ENCODE measurements at places on chromosomes 13 and 19.
A peak's percentile ranks its signal among the peaks of the same experiment; 100 is the strongest.

GRCh38 chr13:65724226-65724625 lies 1505.9 kb downstream of the PCDH9 start:
- DNase-seq, result no peak

DNA sequence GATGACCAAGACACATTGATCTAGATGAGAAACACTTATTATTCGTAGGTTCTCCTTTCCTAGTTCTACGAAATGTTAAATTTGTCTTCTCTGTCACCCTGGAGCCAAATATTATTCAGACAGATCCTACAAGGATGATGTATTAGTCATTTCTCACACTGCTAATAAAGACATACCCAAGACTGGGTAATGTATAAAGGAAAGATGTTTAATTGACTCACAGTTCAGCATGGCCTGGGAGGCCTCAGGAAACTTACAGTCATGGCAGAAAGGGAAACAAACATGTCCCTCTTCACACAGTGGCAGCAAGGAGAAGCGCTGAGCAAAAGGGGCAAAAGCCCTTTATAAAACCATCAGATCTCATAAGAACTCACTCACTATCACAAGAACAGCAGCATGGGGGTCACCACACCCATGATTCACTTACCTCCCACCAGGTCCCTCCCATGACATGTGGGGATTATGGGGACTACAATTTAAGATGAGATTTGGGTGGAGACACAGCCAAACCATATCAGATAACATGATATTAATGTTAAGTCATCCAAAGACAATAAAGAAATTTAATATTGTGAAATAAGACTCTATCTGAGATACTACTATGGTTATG lies 1248.8 kb upstream of the SLC10A2 start:
- DNase-seq, result no peak

DNA sequence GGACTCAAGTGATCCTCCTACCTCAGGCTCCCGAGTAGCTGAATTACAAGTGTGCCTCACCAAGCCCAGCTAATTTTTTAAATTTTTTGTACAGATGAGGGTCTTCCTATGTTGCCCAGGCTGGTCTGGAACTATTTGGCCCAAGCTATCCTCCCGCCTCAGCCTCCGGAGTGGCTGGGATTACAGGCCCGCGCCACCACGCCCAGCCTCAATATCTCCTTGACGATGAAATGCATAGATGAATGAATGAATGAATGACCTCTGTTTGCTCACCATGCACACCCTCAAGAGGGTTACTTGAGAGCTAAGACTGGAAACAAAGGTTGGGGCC lies 14.9 kb upstream of the AP1M2 start:
- no peak for DNase-seq

GRCh38 chr19:50314724-50315708 lies 14.2 kb downstream of the KCNC3 start:
- no peak for DNase-seq

DNA sequence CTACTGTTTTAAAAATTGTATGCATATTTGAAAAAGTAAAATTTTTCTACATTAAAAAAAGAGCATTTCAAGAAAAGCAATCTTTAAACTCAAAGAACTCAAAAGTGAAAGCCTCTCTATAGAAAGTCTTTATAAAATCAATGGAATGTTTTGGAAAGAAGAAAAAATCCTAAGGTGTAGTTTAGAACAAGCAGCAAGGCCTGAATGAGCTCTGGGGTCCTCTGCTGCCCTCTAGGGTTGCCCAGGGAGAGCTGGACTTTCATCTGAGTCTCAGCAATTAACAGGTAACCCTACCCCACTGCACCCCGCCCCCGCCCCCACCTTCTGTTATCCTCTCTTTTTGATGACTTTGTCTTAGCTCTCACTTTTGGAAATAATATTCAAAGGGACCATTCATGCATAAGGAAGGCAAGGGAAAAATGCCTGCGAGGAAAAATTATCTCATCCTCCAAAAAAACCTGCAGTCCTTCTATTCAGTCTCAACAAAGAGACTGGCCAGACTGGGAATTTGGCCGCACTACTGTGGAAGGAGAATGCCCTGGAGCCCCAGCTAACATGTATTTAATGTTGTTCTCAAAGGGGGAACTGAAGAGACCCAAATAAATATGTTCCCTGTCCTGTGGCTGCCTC lies 24.1 kb downstream of the SLC25A30 start:
- no peak for DNase-seq

DNA sequence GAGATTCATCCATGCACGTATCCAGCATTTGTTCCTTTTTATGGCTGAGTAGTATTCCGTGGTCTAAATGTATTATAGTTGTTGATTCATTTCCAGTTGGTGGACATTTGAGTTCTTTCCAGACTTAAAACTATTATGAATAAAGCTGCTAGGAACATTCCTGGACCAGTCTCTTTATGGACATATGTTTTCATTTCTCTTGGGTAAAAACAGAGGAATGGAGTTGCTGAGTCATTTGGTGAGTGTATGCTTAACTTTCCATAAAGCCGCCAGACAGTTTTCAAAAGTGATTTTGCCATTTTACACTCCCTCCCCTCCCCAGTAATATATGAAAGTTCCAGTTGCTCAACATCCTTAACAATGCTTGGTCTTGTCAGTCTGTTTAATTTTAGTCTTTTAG lies 116.4 kb downstream of the TSHZ3 start:
- peak; percentile 86 for DNase-seq

DNA sequence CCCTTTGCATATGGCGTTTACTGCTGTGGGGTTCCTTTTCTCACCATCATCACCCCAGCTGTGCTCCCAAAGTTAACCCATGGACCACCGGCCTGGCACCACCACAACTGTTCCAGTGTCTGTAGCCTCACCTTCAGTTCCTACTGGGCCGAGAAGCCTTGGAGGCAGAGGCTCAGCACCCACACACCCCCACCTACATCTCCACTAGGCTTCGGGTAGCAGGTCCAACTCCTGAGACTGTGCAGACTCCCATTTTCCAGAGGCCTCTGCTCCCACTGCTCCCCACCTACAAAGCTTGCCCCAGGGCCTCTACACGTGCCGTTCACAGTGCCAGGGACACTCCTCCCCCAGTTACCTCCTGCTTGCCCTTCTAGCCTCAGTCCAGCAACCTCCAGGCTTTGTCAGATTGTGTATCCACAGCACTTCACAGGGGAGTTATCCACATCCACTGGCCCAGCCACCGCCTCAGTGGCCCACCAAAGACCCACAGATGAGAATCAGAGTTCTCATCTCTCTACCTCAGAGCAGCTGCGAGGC lies 14.1 kb downstream of the SLC27A5 start:
- DNase-seq, result no peak

DNA sequence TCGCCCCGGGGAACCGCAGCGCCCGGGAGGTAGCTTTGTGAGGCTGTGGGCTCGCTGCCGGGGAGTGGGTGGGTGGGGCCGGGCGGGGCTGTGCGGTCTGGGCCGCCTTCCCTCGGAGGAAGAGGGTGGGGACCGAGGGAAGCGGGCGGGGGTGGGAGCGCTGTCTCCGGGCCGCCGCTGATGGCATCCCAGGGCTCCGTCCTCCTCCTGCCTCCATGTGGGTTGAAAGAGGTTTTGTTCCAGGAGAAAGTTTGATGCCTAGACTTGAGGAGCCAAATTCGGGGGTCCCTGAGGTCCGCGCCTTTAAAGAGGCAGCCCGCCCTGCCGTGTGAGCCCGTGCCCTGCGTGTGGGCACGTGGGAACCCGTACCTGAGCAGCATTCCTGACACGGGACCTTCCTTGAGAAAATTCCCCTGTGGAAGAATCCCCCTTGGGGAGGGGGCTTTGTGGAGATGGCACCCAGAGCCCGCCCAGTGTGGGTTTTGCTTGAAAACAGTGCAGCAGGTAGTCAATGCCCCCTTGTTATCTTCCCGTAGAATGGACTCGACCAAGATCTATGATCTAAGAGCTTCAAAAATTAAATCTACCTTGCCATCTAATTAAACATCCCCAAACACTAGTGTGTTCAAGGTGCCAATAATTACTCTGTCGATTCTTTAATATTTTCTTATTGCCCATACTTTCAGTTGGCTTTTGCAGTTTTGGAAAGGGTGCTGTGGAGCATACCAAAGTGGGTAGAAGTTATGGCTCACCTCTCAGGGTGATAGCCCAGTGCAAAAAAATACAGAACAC lies 107.8 kb downstream of the RXFP2 start:
- no peak for DNase-seq

DNA sequence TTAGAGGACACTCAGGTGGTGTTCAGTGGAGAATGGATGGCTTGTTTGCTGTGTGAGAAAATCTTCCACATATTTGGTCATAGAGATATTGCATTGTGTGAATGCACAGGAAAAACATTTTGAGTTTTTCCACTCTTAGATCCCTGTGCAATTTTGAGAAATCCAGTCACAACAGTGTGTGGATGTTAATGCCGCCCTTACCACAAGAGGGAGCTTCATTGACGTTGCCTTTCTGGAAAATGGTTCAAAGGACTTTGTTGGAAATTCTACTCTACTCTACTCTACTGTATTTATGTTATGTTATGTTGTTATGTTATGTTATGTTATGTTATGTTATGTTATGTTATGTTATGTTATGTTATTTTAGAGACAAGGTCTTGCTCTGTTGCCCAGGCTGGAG lies 13.4 kb downstream of the ZNF20 start:
- DNase-seq, result no peak

DNA sequence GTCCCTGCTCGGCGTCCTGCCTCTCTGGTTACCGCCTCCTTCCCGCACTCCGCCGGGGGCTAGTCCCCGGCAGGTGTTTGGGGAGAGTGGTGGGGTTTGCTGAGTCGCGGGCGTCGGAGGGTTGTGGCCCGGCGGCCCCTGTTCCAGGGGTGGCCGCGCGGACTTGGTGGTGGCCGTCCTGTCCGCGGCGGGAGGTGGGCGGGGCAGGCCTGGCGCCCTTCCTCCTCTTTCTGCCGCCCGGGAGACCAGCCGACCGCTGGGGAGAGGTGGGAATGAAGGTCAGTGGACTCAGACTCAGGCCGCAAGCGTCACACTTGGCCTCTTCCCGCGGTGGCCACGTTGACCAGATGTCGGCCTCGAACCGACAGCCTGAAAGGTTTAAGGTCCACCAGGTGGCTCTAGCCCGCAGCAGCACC lies 61.8 kb downstream of the ZNF723 start:
- no peak for DNase-seq

- DNase-seq, result peak; percentile 3
Measured at GRCh38 chr13:32381539-32381938, 46.4 kb downstream of the N4BP2L1 start.

DNA sequence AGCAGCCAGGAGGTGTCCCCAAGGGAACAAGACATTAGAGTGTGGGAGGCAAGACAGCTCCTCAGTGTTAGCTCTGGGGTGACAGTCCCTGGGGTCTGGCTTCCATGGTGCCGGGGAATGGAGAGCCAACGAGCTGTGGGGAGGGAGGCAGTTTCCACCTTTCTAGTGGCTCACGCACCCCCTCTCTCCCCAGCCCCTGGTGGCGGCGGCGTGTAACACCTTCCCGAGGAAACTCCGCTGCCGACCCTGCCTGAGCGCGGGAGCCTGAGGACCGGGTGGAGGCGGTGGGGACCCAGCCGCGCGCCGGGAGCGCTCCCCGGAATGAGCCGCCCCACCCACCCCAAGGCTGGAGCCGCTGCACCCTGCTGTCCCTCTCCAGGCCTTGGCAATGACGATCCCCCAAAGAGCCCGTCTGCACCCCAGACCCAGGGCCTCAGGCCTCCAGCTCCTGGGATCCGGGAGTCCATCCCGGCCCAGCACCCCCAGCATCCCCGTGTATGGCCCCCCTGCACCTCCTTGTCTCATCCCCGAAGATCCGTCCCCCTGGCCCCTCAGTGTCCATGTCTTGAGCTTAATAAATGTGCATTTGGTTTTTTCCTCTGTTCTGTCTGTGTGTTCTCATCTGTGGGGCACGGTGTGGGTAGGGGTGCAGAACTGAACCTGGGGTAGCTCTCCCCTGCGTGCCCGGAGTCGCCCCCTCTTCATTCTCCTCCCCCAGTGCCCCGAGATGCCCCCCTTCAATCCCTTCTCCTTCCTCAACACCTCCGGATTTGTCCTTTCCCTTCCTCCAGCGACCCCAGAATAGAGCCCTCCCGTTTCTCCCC lies 622 bp upstream of the FXYD5 start:
- no peak for DNase-seq

- DNase-seq, result no peak
Measured at GRCh38 chr13:30724778-30725177, 10.6 kb upstream of the ALOX5AP start.

DNA sequence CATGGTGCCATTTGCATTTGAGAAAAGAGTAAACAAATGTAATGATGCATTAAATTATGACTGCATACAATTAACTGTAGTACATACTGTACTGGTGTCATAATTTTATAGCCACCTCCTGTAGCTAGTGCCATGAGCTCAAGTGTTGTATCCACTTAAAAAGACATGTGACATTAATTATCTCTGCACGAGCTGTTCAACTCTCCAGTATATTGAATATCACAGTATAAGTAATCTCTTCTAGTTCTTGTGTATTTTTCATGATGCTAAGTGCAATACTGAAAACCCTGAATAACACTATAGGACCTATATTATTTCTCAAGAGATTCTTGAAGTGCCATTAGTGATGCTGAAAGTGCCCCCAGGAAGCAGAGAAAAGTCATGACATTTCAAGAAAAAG lies 387.3 kb downstream of the PCDH17 start:
- DNase-seq, result no peak

DNA sequence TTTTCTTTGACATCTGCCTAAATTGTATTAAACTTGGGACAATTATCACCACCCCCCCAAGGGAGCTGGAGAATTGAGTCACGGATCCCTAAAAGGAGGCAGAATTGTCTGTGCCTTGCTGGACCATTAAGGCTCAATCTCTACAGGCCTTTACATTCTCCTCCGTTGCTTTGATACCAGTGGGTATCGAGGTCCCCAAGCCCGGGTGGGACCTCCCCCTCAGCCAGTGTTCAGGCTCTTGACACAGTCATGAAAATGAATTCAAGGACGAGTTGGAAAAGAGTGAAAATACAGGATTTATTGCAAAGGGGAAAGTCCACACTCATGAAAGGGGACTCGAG lies 5.6 kb downstream of the PPP1R15A start:
- no peak for DNase-seq

GRCh38 chr13:97322740-97323342 lies 100.7 kb downstream of the MBNL2 start:
- DNase-seq, result no peak

GRCh38 chr19:40070058-40070457 lies 14.0 kb upstream of the ZNF780B start:
- no peak for DNase-seq

DNA sequence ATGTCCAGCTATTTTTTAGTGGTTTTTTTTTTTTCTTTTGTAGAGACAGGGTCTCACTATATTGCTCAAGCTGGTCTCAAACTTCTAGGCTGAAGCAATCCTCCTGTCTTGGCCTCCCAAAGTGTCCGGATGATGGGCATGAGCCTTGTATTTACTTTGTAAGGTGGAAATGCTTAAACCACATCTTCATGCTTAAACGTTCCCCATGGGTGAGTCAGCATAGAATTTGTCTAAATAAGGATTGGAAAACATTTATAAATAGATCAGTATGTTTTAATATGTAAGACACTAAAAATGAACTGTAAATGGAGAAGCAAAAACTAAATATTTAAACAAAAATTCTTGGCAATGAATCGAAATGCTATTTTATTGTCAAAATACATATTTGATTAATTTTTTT lies 698.0 kb downstream of the PCDH9 start:
- DNase-seq, result no peak

GRCh38 chr13:95292622-95293021 lies 8.6 kb downstream of the ABCC4 start:
- DNase-seq, result no peak

GRCh38 chr19:55648585-55649267 lies 714 bp downstream of the CCDC106 start:
- DNase-seq, result no peak

GRCh38 chr13:98622931-98623331 lies 46.0 kb upstream of the STK24 start:
- DNase-seq, result no peak

Data from AG09319 (cell line).